Right lobe of liver (tissue), 6 donors: ENCODE measurements at places on chromosomes 7 and 10. TPM values are rescaled to one million over a fixed set of nuclear protein-coding genes. Genes with fewer than 3 reads are reported as not detected.

GRCh38 chr10:2509081-2509531 is 558.2 kb upstream of the PFKP start:
- DNase-seq, result no peak

- no peak for DNase-seq
These were observed 277.4 kb upstream of the KLF14 start for GRCh38 chr7:131011432-131011742.

DNA sequence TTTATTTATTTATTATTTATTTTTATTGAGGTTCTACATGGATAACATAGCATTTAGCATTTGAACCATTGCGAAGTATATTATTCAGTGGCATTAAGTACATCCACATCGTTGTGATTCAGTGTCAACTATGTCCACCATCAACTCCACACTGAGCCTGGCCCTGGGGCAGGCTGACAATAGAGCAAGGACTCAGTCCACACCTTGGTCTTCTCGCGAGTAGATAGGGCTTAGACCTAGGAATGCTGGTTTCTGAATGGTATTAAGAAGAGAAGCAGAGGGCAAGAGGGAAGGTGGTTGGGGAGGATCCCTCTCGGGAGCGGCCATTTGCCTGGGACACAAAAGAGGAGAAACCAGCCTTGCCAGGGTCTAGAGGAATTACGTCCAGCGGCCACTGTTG is 599.2 kb upstream of the MGMT start:
- DNase-seq, result no peak

DNA sequence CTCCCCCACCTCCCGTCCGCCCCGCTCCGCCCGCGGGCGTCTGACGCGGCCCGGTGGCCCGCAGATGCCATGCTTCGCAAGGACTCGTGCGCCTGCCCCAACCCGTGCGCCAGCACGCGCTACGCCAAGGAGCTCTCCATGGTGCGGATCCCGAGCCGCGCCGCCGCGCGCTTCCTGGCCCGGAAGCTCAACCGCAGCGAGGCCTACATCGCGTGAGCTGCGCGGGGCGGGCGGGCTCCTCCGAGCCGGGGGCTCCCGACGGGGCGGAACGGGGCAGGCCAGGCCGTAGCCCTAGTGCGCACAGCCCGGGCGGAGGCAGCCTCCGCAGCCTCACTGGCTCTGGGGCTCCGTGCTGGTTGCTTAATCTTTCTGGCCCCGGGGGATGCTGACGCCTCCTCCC is 2.8 kb downstream of the ASIC3 start:
- no peak for DNase-seq

DNA sequence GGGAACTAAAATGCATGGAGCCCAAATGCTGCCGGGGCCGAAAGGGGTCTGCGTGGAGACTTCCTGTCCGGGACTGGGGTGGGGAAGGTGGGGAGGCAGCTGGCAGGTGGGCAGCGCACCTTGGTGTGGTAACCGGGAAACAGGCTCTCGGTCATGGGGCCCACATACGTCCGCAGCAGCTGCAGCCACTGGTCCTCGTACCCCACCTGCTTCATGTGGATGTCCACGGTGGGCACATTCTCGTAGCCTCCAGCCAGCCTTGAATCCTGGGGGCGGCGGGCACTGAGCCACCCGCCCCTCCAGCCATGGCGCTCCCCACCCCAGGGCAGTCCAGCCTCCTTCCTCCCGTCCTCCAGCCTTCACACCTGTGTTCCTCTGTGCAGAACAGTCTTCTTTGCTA is 6.6 kb upstream of the MOGAT3 start:
- DNase-seq, result no peak

DNA sequence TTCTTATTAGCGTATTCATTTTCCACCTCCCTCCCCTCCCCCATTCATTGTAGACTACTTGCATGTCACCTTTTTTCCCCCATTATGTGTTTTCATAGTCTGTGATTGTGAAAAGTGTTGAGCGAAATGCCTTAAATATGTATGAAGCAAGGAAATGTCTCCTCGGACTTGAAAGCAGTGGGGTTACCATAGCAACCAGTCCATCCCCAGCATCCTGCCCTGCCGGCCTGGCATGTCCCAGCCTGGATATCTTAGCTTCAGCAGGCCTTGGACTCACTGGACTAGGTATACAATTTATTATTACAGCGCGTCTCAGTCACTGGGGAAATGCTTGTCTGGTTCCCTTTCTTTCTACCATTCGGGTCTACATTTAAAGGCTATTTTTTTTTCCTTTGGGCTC is 283.6 kb downstream of the BICC1 start:
- no peak for DNase-seq

The FAM25A gene
- not detected for total RNA-seq

The CTAGE6 gene
- 0.12 TPM for total RNA-seq
